H54 (cell line): ENCODE measurements at places on chromosomes 12 and 14.

- no peak for DNase-seq
Observed at GRCh38 chr12:13011098-13011497, 11.0 kb upstream of the HEBP1 start.

DNA sequence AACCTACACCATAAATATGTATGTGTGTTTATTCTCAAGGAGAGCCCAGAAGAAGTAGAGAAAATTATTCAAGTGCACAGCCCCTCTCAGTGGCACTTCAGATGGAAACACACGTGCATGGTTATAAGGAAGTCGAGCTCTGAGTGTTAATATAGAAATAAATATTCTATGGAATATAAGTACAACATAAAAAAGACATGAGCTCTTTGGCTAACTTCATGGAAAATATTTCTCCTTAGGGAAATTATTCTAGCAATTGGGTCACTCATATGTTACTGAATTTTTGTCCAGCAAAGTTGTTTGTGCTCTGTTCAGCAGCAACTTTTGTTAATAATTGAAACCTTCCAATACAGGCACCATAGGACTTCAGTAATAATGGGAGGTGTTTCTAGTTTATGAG, 939.0 kb downstream of the LRFN5 start:
- no peak for DNase-seq

- no peak for DNase-seq
Observed at GRCh38 chr12:94525951-94526350, 66.3 kb upstream of the CEP83 start.

DNA sequence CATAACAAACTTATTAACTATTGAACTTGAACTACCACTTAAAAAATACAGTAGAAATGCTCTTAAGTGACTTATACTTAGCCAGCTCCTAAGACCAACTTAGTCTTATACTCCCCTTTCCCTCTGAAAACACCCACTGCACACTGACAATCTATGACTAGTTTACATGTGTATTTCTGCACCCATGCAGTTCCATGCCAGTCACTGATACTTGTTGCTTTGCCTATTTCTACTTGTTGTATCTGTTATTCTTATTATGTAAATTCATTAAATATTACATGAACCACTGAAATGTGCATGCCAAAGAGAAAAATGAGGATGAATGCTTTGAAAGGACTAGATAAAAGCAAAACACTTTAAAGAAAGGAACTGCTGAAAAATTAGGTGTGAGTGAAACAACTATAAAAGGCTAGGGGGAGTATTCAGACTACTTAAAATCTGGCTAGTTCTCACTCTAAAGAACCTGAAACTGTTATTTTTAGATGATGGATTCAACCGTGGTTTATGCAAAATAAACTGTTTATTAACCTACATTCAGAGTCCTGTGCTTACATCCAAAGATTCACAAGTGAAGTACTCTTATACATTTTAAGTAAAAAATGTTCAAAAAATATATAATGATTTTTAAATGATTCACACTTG, 74.7 kb downstream of the RPS6KA5 start:
- DNase-seq = no peak

GRCh38 chr14:48125654-48126053, 450.2 kb upstream of the MDGA2 start:
- DNase-seq = no peak
